ENCODE measurements at places on chromosomes 5 and 9. TPM values are rescaled to one million over a fixed set of nuclear protein-coding genes. Genes with fewer than 3 reads are reported as not detected.

- peaks cover 25% of the 10 kb centered on the region for H3K36me3 ChIP-seq
- H3K4me1 ChIP-seq = peaks cover 44% of the 10 kb centered on the region
- DNase-seq = peak; percentile 73
- peak within 1 kb of the TSS; percentile 81 for H3K4me3 ChIP-seq
- H3K27ac ChIP-seq = peak within 1 kb of the TSS; percentile 90
Measured at GRCh38 chr9:131393622-131394463, at the start of gene PRRC2B. Gene PRRC2B (plus strand): TSS chr9:131394086. CDS start chr9:131430145, 36,059 bp downstream.

DNA sequence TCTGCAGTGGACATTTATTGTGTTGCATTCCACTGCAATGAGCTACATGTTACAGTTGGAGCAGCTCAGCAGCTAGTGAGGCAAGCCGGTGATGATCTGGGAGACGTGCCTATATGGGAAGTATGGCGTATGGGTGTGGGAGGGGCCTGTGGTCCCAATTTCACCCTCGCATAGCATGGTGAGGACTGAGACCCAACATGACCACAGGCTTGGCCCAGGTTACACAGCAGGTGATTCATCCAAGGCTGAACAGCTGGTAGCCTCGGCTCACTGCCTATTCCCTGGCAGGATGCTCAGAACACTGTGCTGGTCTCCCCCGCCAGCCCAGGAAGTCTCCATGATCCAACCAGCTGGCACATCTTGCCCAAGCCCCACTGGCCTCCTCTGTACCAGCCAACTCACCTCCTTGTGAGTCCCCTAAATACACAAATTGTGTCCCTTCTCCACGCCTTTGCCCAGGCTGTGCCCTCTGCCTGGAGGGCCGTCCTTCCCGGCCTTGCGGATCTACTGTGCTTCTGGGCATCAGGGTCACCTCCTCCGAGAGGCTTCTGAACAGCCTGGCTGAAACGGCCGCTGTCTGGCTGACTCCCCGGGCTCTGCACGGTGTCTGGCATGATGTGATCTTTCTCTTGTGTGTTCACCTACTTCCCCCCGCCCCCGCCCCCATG lies 81.4 kb downstream of the NSUN2 start:
- no peak overlapping the region for H3K4me3 ChIP-seq
- no peaks in the 10 kb centered on the region for H3K36me3 ChIP-seq
- no peaks in the 10 kb centered on the region for H3K4me1 ChIP-seq
- no peak for DNase-seq
- no peak overlapping the region for H3K27ac ChIP-seq

GRCh38 chr5:43941806-43942205 lies 338.8 kb downstream of the NNT start:
- no peak overlapping the region for H3K4me3 ChIP-seq
- no peak for DNase-seq
- H3K4me1 ChIP-seq = no peaks in the 10 kb centered on the region
- no peaks in the 10 kb centered on the region for H3K36me3 ChIP-seq
- H3K27me3 ChIP-seq = no peaks in the 10 kb centered on the region

DNA sequence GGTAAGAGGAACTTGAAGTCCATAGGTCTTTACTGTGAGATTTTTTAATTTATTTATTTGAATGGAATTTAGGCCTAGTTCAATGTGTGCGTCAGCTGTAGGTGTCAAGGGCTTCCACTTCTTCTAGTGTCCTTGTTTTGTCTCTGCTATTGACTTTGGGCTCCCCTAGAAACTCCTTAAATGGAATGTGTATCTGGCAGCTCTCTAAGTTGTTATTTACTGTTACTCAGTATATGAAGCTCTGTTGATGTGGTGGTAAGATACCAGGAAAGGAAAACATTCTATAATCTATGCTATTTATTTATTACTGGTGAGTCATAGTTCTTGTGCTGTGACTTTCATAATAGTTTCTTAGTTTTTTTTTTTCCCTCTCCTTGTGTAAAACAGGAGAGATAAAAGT lies 97.1 kb downstream of the GABRA1 start:
- H3K27me3 ChIP-seq = no peaks in the 10 kb centered on the region
- H3K27ac ChIP-seq = no peak overlapping the region
- no peaks in the 10 kb centered on the region for H3K4me1 ChIP-seq
- H3K36me3 ChIP-seq = no peaks in the 10 kb centered on the region

- H3K4me3 ChIP-seq = peak overlapping the region; percentile 71
- H3K36me3 ChIP-seq = peaks cover 36% of the 10 kb centered on the region
- no peaks in the 10 kb centered on the region for H3K27me3 ChIP-seq
- peak overlapping the region; percentile 94 for H3K27ac ChIP-seq
Measured at GRCh38 chr5:151094030-151094851, 13.4 kb upstream of the TNIP1 start.

- no peak for DNase-seq
- no peak overlapping the region for H3K27ac ChIP-seq
- no peak overlapping the region for H3K4me3 ChIP-seq
- H3K27me3 ChIP-seq = peaks cover 2% of the 10 kb centered on the region
- peaks cover 3% of the 10 kb centered on the region for H3K36me3 ChIP-seq
- peaks cover 45% of the 10 kb centered on the region for H3K4me1 ChIP-seq
Measured at GRCh38 chr9:36039696-36040095, 3.0 kb downstream of the RECK start.

- no peak overlapping the region for H3K4me3 ChIP-seq
- H3K27ac ChIP-seq = no peak overlapping the region
- DNase-seq = no peak
Measured at GRCh38 chr5:66974256-66974655, 222.3 kb downstream of the CD180 start.

- DNase-seq = no peak
- no peaks in the 10 kb centered on the region for H3K27me3 ChIP-seq
- H3K36me3 ChIP-seq = no peaks in the 10 kb centered on the region
- no peak overlapping the region for H3K27ac ChIP-seq
- H3K4me3 ChIP-seq = no peak overlapping the region
- H3K4me1 ChIP-seq = no peaks in the 10 kb centered on the region
Measured at GRCh38 chr5:172353271-172353812, 69.8 kb upstream of the UBTD2 start.

DNA sequence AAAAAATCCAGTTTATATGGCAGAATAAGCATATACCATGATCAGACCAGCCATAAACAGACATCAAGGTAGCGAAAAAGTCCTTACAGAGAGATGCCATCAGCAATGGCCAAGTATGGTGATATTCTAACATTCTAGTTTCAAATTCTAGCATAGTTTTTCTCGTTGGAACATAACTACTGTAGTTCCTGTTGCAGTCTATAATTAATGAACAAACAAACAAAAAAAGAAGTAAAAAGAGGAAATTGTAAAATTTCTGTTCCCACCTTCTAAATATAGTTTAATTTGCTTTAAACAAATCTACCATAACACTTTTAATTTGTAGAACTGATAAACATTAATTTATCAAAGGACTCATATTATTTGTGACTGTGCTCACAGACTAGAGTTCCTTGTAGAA lies 9.9 kb upstream of the CD180 start:
- peak overlapping the region; percentile 33 for H3K4me3 ChIP-seq
- peaks cover 14% of the 10 kb centered on the region for H3K36me3 ChIP-seq
- no peaks in the 10 kb centered on the region for H3K27me3 ChIP-seq

The CANX gene
- 609 TPM for total RNA-seq

DNA sequence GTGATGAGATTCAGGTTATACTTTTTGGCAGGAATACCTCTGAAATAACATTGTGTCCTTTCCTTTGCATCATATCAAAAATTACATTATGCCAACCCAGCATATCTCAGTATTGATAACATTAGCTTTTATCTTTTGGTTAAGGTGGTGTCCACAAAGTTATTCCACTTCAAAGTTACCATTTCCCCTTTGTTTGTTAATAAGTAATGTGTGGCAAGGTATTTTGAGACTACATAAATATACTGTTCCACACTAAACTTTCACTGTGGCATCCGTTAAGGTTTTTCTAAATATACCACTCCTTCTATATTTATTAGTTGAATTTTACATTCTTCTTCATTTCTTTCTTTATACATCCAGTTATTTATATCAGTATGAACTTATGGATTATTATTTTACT lies 14.1 kb upstream of the ARHGEF37 start:
- no peak overlapping the region for H3K27ac ChIP-seq
- H3K4me1 ChIP-seq = peaks cover 10% of the 10 kb centered on the region
- no peak for DNase-seq

GRCh38 chr9:90420768-90421513 lies 221.7 kb downstream of the DIRAS2 start:
- H3K27ac ChIP-seq = no peak overlapping the region
- peaks cover 2% of the 10 kb centered on the region for H3K4me1 ChIP-seq
- H3K27me3 ChIP-seq = no peaks in the 10 kb centered on the region
- no peak for DNase-seq
- H3K36me3 ChIP-seq = no peaks in the 10 kb centered on the region
- no peak overlapping the region for H3K4me3 ChIP-seq

Measured in activated T-helper 2 cell treated with anti-CD3 and anti-CD28 coated beads, Interferon-gamma antibody, Interleukin-2, Interleukin-4, amounts not matched to agents 10 μg/mL and 5 μg/mL and 100 μg/mL, durations not matched to agents 14 hours and 24 hours and 36 hours (primary cell).